KG1 (cell line): ENCODE measurements at places on chromosomes 16 and 17.

- DNase-seq = no peak
Measured at GRCh38 chr16:82317411-82318167, 147.6 kb upstream of the MPHOSPH6 start.

DNA sequence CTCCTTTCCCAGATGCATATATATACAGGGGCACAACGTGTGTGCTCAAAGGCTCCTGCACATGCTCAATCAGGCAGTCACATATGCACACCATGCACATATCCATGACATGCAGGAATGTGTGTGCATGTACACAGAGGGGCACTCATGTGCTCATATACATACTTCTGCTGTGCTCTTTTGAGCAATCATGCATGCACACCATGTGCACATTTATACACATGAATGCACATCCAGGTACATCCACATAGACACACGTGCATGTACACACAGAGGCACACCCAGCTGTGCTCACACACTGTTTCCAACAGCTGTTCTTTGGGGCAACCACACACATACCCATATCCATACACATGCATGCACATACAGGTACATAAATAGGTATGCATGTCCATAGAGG lies 165.3 kb downstream of the SALL1 start:
- no peak for DNase-seq

DNA sequence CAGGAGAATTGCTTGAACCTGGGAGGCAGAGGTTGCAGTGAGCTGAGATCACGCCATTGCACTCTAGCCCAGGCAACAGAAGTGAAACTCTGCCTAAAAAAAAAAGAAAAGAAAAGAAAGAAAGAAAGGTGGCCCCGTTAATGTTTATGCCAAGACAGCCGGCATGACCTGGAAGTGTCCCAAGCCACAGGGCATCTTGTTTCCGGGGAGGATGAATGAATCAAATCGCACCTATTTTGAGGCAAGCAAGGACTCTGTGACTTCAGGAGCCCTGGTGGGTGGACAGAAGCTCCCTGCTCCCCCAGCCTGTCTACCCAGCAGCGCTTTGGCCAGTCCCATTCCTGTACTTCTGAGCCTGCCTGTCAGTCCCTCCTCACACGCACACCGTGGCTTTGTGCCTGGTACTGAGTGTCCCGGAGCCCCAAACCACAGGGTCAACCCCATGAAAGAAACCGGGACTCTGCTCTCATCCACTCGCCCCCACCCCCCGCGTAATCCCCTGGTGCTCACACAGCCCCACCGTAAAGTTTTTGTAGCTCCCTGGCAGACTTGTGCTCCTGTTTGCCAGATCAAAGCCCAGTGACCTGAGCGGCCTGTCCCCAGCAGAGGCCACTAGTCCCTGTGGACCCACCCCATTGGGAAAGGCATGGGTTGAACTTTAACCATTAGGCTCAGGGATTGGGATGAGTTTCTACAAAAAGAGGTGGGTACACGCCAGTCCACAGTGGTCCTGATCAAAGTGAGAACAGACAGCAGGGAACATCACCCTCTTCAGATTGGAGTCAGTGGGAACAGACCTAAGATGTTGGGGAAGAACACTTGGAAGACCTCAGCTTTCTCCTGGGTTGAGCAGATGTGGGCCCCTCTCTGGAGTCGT lies 19.3 kb downstream of the CD2BP2 start:
- DNase-seq = no peak

DNA sequence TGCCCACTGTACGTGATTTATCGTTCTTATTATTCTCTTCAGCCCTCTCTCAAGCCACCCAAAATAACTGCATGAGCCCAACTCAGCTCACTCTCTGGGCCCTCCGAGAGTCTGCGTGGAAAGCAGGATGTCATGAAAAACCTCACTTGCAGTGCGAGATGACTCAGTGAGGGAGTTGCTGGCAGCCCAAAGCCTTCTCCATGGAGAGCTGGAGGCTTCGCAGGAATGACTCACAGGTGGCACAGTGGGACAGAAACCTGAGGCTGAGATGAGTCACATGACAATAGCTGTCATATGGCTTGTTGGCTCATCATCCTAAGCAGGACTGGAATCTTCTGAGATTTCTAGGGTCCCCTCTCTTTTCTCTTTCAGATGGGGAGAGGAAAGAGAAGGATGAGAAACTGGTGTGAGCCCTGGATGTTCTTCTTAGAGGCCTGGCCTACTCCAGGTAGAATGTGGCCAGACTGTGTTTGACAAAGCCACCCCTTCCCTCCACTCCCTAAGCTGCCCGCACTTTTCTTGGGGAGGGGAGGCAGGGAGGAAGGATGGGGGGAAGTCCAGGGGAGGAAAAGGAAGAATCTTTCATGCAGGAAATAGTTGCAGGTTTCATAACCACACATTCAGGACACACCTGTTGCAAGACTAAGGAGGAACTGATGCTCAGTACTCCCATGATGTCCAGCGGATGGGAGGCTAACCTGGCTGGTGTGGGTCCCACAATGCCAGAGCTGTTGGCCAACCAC lies 160.6 kb upstream of the RPL38 start:
- no peak for DNase-seq

- DNase-seq = no peak
Measured at GRCh38 chr17:73879987-73880386, 235.7 kb upstream of the SDK2 start.

DNA sequence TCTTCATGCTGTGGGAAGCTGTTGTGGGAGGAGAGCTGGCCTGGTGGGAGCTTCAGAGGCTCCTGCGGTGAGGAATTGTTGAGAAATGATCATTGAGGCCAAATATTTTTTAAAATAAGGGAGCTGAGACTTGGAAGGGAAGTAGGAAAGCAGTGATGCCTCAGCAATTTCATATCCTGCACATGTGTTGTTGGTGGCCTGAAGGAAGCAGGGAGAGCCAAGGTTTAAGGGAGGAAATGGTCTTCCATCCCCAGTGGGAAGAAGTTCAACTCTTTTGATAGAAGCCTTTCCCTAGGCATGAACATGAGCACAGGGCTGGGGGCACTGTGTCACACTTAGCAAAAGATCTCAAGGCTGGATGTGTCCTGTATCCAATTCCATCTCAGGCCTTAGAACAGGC lies at the start of gene CCL14:
Gene CCL14 (minus strand): TSS at position 87 of the 400 bp plus-strand sequence. CDS start 80 bp downstream, at position 7.
- no peak for DNase-seq

DNA sequence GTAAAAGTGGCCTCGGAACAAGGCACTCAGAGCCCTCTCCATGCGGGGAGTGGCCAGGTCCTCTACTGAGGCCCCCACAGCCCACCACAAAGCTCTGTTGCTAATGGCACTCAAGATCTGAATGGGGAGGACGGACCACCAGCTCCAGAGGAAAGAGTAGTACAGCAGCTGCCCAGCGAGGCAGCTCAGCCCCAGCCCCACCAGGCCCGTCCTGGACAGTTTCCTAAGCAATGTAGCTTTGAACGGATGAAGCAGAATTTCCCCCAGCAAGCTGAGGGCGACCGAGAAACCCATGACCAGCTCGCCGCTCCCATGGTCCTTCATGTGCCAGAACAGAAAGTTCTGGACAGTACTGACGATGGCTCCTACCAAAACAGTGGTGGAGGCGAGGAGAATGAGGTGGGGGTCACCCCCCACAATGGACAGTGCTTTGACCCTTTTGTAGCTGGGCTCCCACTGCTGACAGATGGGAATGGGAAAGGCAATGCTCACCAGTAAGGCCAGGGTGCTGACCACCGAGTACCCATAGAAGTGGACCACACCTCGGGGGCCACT lies 1.5 kb downstream of the MFSD6L start:
- no peak for DNase-seq

- no peak for DNase-seq
Measured at GRCh38 chr16:29729116-29729521, 16.7 kb downstream of the C16orf54 start.

GRCh38 chr17:61412143-61412859 lies 12.7 kb downstream of the TBX2 start:
- peak; percentile 69 for DNase-seq

DNA sequence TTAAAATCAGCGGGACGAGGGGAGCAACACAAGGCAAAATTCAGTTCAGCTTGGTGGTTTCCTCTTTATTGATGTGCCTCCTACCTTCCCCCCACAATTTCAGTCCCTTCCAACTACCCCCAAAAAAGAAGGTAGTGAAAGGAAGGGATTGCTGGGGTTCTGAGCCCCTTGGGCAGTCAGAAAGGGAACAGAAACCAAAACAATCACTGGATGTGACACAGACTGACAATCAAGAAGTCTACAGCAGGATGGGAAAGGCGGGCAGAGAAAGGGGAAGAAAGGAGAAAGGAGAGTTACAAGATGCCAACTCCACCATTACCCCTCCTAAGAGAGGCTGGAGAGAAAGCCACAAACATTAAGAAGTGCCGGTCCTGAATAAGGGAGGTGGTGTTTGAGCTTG lies 1.1 kb upstream of the PHF23 start:
- no peak for DNase-seq

- DNase-seq = no peak
Measured at GRCh38 chr17:81335773-81336157, 40.7 kb upstream of the SLC38A10 start.

DNA sequence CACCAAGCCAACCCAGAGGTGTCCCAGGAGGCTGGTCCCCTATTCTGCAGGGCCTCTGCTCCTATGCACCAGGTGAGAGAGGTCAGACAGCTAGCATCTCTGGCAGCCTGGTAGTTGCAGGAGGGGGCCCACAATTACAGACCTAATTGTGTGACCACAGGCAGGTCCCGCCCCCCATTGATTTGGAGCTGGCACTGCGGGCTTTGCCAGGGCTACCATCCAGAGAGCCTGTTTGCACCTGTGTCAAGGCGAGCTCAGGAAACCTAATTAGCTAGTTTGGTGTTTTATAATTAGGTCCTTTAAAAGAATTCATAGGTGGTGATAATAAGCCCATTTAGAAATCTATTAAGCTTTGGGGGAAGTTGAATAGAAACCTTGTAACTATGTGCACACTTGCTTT lies 90.2 kb downstream of the MRM1 start:
- no peak for DNase-seq

- DNase-seq = no peak
Measured at GRCh38 chr17:47823519-47823918, 1.9 kb upstream of the OSBPL7 start.

DNA sequence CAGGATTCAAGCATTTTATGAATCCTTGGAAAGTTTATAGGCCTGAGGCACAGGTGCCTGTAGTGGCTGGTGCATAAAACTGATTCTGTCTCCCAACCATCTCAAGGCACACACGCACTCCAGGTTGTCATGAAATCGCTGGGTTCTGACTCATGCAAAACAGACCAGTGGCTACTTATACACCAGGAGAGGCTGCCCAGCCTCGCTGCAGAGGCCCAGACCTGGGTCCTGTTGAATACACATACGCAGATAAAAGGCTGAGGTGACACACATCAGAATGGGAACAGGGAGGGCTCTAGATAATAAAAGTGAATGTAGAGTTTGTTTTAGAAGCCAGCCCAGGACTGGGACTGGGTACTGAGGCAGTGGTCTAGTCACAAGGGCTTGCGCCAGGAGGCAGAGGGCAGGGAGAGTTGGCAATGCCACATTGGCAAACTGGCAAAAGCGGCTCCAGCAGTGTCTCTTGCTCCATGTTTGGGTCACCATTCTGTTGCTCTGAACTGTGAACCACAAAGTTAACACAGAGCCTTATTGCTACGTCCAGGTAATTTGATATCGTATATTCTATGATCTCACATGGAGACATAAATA lies 13.6 kb downstream of the OR1D5 start:
- no peak for DNase-seq

DNA sequence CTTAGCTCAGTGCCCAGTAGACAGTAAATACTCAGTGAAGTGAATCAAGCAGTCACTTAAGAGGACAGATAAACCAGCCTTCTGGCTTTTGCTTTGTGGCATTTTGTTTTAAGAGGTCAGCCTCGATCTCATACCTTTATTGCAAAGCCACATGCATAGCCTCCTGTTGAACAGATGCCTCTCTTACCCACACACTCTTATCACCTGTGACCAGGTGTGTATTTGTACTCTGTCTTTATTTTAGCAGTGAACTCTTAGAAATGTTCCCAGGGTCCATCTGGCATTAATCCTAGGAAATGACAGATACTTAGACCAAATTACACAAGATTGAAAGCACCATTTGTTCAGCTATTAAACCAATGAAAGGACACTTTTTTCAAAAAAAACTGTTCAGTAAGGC lies 1426.5 kb downstream of the CDH11 start:
- DNase-seq = no peak

DNA sequence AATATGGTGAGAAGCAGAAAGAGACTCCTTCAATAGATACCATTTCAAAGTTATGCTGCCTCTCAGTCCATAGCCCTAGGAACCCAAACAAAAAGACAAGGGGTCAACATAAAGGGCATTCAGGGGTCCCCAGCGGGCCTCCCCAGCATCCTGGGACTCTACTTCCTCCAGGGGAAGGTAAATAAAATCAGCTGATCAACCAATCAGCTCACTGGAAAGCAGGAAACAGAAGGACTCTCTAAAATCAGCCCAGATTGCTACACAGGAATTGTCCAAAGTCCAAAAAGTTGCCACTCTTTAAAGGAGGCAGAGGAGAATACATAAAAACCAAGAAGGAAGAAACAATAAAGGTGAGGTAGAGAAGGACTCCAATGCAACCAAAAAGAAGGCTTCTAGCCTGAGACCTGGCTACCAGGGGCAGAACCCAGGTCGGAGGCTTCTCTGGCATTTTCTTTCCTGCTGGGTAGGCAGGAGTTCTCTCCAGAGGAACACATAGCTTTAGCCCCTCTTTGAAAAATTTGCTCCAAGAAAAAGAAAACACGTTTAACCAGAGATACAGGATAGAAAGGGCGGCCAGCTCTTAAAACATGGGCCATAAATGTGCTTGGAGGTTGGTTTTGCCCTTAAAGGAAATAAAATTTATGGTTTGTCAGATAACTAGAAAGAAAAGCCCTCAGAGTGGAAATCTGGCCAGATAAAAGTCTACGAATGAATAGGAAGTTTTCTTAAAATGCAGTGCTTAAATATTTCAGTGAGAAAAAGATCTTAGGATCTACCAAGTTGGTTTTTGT lies 404.6 kb downstream of the SOX9 start:
- no peak for DNase-seq

GRCh38 chr17:62966426-62967204 lies 580 bp downstream of the TANC2 start:
- DNase-seq = no peak

- DNase-seq = no peak
Measured at GRCh38 chr16:28935346-28935745, 3.6 kb downstream of the CD19 start.

DNA sequence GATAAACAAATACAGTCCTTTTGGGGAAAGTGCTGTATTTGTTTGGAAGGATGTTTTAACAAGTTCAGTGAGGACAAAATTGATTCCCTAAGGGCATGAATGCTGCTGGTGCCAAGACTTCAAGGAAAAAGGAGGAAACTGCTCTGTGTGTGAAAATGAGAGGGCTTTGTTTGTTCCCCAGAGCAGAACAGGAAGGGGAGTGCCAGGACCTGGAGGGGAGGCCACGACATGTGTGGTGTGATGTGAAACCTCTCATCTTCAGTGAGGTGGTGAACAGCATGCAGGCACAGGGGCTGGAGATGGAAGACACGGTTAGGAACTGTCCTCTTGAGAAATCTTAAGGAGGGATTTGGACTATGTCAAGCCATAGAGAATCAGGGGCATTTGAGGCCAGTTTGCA lies 46.6 kb upstream of the GRIN2A start:
- DNase-seq = no peak

- no peak for DNase-seq
Measured at GRCh38 chr17:21293831-21294210, 9.3 kb downstream of the MAP2K3 start.

GRCh38 chr16:81553814-81554675 lies 109.4 kb downstream of the CMIP start:
- no peak for DNase-seq
